Natural killer cell treated with Interleukin-12 subunit alpha and Interleukin-12 subunit beta and Interleukin-15 and Interleukin-18, amount 100 ng/mL, for 72 hours (primary cell): ENCODE measurements at places on chromosomes 12 and 14.

- DNase-seq: no peak
These were observed 59.7 kb upstream of the NAP1L1 start for GRCh38 chr12:76144245-76144549.

GRCh38 chr14:71711619-71712018 is 220.6 kb upstream of the RGS6 start:
- DNase-seq: no peak

GRCh38 chr12:32159925-32160324 is 53.3 kb downstream of the BICD1 start:
- DNase-seq: no peak

DNA sequence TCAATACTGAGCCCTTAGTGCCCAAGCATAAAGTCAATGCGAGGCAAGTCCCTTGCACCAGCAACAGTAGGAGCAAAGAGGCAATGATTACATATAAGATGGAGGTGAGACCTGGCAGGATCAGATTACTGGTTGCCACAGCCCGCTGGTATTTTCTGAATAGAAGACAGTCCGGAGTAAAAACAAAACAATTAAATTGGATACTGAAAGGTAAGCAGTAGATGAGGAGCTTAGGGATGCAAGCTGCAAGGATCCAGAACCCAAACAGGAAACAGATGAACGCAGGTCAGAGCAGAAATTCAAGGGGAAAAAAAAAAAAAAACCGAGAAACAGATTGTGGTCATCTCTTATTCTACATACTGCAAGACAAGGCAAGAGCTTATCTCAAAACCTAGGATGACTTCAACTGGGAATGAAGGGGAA is 119.6 kb downstream of the MED13L start:
- DNase-seq: no peak

DNA sequence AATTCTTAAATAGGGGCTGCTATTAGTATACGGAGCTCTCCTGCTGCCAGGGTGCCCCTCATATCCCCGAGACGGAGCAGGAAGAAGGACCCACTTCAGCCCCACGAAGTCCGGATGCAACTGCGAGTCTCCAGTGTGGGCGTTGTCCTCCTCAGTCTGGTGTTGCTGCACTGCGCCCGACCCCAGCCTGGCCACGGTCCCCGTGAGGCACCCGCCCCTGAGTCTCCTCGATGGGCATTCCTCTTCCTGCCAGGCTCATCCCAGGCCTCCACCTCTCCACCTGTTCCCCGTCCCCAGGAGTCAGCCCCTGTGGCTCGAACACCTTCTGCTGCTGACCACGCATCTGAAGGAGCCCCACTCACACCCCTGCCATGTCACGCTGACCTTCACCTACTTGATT is 68.1 kb upstream of the SFSWAP start:
- DNase-seq: no peak

DNA sequence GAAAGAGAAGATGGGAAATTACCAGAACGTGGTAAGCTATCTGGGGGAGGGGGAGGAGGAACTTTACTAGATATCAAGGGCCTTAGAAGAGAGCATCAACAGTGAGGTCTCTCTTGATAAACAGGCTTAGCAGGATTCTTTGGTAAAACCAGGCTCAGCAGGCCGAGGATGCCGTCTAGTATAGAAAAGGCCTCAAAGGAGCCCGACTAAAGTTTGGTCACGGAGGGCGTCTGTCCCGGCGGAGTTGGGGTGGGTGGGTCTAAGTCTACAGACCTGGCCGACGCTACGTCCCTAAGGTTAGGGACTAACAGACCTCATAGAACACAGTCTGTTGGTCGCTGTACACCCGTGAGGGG is 538 bp upstream of the TIGAR start:
- DNase-seq: no peak

DNA sequence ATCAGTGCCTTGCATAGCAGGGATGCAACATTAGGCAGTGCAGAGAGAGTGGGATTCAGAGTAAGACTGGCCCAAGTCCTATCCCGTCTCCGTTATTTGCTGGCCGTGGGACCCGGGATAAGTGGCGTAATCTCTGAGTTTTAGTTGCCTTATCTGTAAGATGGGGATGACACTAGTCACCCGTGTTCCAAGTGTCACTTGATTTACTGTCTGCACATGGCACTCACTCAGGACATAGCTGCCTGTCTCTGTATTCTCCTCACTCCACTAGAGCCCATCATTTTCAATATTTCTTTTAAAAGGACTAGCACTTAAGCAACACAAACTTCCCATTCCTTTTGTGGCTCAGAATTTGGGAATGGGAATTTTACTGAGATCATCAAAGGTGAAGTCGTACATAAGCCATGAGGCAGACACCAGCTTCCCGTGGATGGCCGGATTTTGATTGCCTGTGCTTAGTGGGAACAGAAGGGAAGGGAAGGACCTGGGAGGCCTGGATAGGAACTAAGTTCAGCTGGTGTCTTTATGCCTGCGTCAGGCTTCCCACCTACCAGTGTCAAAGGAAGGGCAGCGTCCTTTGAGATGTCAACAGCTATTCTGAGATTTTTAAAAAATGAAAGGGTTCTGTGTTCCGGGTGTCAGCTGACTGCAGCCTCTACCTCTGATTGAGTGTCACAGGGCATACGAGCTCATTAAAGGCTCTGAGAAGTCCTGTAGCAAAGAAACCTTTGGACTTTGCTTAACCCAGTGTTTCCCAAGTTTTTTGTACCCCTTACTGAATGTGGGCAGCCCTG is 361.4 kb downstream of the CACNA1C start:
- no peak for DNase-seq

GRCh38 chr14:53567236-53567780 is 389.3 kb downstream of the BMP4 start:
- DNase-seq: no peak

- DNase-seq: no peak
These were observed 11.2 kb upstream of the LRP1-AS start for GRCh38 chr12:57158665-57159064.

DNA sequence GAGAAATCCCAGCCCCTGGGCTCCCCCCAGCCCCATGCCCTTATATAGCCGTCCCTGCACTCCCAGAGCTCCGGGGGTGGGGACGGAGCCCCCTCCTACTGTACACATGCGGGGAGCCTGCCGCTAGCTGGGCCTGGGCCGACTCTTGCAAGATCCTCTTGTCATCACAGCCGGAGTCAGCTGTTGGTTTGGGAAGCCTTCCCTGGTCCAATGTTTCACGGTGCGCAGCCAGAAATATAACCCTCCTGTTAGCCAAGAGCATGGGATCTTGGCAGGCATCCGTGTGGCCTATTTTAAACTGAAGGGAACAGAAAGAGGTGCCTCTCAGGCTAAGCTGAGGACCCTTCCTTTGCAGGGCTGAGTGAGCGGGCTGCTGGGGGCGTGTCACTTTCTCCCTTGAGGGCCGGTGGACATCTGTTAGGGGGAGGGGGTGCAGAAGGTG is 175.3 kb downstream of the TSPAN9 start:
- no peak for DNase-seq

- no peak for DNase-seq
These were observed 122.3 kb upstream of the RFLNA start for GRCh38 chr12:124172636-124173035.

DNA sequence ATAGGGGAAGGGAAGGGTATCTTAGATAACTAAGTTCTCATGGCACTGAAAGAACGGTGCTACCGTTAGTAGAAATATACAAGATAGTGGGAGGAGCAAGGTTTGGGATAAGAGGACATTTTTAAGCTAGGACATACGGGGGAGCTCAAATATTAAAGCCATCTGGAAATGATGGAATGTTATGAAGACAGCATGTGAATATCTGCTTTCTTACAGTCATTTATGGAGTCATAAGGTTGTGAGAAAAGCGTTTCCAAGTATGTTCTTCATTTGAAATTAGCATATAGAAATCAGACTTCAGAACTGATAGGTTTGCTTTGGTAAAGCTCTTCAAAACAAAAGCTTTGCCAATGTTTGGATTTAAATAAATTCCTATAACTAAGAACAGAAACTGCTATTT is 62.3 kb downstream of the OTOGL start:
- DNase-seq: no peak

- DNase-seq: no peak
These were observed 19.8 kb upstream of the AMN start for GRCh38 chr14:102902523-102903247.

GRCh38 chr14:25006961-25007795 is 42.8 kb downstream of the STXBP6 start:
- no peak for DNase-seq

GRCh38 chr12:46005151-46005797 is 14.9 kb upstream of the SCAF11 start:
- DNase-seq: no peak

GRCh38 chr12:31876568-31877424 is 82.4 kb upstream of the RESF1 start:
- DNase-seq: no peak

DNA sequence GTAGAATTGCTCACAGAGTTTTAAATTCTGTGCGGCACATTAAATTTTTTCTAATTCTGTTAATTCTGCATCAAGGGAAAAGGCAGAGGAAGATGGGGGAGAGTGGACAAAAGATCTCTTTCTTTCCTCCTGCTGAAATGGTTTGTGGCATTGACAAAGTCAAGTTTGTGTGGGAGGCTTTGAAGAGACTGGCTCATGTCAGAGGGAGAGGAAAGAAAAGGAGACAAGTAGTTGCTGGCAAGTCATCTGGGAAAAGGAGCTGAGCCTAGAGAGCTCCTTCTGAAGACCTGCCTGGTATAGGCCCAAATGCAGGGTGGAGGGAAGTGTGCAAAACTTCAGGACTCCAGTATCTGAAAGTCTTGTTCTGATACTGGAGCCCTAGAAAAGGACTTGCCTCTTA is 36.3 kb downstream of the TTLL5 start:
- no peak for DNase-seq

DNA sequence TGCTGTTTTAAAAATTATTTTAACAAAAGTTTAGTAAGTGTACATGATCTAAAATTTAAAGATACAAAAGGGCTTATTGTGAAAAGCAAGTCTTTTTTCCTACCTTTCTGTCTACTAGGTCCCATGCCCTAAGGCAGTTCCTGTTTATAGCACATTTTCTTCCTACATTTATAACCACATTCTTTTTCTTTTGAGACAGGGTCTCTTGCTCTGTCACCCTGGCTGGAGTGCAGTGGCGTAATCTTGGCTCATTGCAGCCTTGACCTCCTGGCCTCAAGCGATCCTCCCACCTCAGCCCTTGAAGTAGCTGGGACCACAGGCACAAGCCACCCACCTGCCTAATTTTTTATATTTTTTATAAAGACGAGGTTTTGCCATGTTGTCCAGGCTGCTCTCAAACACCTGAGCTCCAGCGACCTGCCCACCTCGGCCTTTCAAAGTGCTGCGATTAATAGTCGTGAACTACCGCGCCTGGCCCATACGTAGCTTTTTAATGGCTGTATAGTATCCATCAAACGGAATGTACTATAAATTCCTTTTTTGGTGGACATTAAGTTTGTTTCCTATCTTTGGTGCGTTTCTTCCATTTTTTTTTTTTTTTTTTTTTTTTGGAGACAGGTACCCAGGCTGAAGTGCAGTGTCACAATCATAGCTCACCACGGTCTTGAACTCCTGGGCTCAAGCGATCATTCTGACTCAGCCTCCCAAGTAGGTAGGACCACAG is 20.9 kb downstream of the FRS2 start:
- DNase-seq: no peak

GRCh38 chr12:45928309-45928708 is 62.1 kb downstream of the SCAF11 start:
- DNase-seq: no peak

GRCh38 chr12:82688035-82688501 is 1.4 kb downstream of the TMTC2 start:
- DNase-seq: no peak
